ENCODE measurements at places on chromosomes 7 and 10. TPM values are rescaled to one million over a fixed set of nuclear protein-coding genes. Genes with fewer than 3 reads are reported as not detected.

Gene ITIH5
- total RNA-seq = 3.2 TPM

Gene HOXA5
- 7.4 TPM for total RNA-seq

Gene NFE2L3
- total RNA-seq = 8.4 TPM

GRCh38 chr7:50475340-50475739 is 25.2 kb upstream of the FIGNL1 start:
- no peak overlapping the region for H3K4me3 ChIP-seq
- H3K4me1 ChIP-seq = no peaks in the 10 kb centered on the region
- H3K27me3 ChIP-seq = no peaks in the 10 kb centered on the region

DNA sequence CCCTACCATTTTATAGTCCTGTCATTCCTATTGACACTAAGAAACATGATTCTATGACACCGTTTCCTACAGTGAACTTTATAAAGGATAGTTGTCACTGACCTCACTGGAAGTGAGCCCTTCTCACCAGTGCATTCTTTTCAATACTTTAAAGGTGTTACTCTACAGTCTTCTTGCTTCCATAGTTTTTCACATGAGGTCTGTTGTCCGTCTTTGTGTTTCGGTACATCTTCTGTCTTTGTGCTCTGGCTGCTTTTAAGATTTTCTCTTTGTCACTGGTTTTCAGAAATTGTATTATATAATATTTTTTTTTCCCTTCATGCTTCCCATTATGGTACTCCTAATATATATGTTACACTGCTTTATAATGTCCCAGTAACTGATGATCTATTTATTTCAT is 174.2 kb downstream of the KIF20B start:
- no peaks in the 10 kb centered on the region for H3K27me3 ChIP-seq
- no peak for DNase-seq
- no peaks in the 10 kb centered on the region for H3K36me3 ChIP-seq

DNA sequence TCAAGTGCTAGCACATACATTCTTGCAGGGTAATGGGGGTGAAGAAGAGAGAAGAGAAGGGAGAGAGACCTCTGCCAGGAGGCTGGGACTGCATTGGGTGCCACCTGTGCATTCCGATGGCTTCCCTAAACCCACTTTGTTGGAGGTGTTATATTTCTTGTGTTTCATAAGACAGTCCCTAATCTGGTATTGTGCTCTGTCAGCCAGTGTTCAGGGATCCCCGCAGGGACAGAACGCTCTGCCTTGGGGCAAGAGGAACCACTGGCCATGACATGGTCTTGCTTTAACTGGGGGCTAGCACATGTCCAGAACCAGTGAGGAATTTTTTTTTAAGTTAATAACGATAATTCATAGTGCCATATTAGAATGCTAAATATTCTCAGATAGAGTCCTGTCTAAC is 365.2 kb upstream of the GALNT17 start:
- H3K27me3 ChIP-seq = no peaks in the 10 kb centered on the region
- H3K4me3 ChIP-seq = no peak overlapping the region
- peaks cover 10% of the 10 kb centered on the region for H3K36me3 ChIP-seq
- no peaks in the 10 kb centered on the region for H3K4me1 ChIP-seq
- DNase-seq = no peak
- H3K27ac ChIP-seq = no peak overlapping the region

- no peak overlapping the region for H3K27ac ChIP-seq
- H3K4me3 ChIP-seq = no peak overlapping the region
- H3K36me3 ChIP-seq = no peaks in the 10 kb centered on the region
- H3K27me3 ChIP-seq = no peaks in the 10 kb centered on the region
Observed at GRCh38 chr7:51080216-51080615, 236.4 kb downstream of the COBL start.

Data from esophagus squamous epithelium (tissue), 5 donors.